ENCODE measurements at places on chromosomes 13 and 19.

- DNase-seq, result no peak
These were observed 114.0 kb downstream of the UQCRFS1 start for GRCh38 chr19:29098863-29099481.

- DNase-seq, result no peak
These were observed 5.7 kb upstream of the ZC3H13 start for GRCh38 chr13:46058268-46058667.

DNA sequence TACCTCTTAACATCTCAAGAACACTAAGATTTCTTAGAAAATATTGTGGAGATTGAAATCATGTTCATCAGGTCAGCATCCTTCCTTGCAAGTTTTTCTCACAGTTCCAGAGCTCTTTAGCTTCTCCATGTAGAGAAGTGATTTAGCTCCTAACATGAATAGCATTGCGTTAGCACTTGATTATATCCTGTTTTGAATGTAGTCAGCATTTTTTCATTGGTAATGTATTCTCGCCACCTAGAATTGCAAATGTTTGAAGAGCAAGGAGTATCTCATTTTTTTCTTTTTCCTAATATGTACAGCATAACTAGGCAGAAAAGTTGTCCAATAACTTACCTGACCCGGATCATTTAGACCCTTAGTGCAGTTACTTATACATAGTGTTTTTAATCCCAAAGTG, 6.6 kb downstream of the ZNF470 start:
- DNase-seq, result no peak

- DNase-seq, result no peak
These were observed 62.0 kb downstream of the TEX29 start for GRCh38 chr13:111382411-111382810.

- DNase-seq, result no peak
These were observed 481 bp downstream of the FGF22 start for GRCh38 chr19:640161-640558.

DNA sequence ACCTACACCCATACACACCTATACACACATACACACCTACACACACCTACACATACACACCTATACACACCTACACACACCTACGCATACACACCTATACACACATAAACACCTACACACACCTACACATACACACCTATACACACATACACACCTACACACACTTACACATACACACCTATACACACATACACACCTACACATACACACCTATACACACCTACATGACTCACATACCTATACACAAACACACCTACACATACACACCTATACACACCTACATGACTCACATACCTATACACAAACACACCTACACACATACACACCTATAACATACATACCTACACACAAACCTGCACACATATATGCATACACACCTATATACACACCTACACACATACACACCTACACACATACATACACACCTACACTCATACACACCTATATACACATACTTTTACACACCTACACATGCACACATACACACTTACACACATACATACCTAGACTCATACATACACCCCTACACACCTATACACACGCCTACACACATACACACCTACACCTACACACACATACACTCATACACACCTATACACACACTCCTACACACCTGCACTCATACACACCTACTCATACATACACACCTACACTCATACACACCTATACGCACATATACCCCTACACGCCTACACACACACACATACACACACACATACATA, 286.7 kb upstream of the MAB21L1 start:
- no peak for DNase-seq

DNA sequence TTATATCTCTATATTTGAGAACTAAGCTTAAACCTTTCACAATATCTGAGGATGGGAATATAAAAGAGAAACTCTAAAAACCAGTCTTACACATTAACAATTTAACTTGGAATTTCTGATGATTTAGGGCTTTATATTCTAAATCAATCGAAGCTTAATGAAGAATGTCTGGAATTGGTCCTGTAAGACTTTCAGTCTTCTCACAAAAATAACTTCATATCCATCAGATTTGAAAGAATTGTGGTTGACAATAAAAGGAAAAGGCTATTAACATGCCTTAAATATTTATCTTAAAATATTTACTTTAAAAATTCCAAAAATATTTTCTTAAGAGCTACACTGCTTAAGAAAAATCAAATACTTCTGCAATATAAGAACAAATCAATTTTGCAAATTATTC, 27.3 kb downstream of the MYCBP2 start:
- DNase-seq, result no peak

DNA sequence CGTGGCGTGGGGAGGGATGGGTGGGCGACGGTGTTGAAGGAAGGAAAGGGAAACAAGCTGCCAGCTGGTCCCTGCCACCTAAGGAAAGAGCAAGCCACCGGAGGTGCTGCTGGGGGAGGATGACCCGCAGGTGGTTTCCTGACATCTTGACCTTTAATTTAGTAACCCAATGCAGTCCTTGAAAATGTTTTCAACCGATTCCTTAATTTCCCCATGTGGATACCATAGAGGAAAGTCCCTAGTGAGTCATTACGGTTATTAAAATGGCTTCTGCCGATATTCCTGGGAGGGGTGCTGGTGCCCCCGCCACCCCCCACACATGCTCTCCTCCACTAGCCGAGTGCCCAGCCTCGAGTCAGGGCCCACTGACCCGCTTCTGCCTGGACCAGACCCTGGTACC, 6.3 kb upstream of the ANKRD10 start:
- DNase-seq, result no peak

DNA sequence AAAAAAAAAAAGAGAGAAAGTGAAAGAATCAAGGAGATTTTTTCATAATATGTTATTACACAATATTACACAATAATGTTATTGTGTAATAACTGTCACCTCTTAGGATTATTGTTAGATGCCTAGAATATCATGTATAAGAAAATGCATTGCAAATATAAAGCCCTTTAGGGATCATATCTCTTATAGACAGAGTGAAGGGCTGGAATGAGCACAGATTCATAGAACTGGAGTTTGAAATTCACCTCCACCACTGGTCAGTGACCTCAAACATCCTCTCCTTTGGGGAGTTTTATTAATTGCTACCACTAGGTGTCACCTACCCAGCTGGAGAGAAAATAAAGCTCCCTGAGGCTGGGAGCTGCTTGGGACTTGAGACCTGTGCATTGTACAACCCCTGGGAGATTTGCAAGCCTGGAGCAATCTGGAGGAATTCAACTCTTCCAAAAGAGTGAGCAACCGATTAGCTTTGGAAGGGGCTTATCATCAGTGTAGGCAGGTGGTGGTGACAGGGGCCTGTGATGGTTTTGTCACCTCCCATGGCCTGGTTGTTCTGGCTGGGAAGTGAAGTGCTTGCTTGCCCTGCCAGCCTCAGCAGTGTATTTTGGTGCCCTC, 30.3 kb upstream of the FRY start:
- DNase-seq, result peak; percentile 19

DNA sequence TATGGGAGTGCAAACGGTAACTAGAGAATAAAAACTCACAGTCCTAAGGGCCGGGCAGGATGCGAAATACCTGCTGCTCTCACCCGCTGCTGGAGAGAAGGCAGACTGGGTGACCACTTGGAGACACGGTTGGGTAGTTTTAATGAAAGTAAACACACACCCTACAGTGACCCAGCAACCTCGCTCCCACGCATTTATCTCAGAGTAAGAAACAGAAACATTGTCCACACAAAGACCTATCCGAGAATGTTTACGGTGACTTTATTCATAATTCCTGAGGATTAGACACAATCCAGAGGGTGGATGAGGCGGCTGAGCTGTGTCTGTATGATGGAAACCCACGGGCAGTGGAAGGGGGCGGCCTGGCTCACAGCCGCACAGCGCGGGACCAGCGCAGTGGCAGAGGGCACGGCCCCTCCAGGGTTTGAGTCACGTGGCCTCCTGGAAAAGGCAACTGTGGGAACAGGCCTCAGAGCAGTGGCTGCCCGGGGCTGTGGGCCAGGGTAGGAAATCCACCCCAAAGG, 73.5 kb upstream of the C13orf46 start:
- DNase-seq, result no peak

- no peak for DNase-seq
These were observed 10.4 kb upstream of the LYPD5 start for GRCh38 chr19:43812688-43813087.

DNA sequence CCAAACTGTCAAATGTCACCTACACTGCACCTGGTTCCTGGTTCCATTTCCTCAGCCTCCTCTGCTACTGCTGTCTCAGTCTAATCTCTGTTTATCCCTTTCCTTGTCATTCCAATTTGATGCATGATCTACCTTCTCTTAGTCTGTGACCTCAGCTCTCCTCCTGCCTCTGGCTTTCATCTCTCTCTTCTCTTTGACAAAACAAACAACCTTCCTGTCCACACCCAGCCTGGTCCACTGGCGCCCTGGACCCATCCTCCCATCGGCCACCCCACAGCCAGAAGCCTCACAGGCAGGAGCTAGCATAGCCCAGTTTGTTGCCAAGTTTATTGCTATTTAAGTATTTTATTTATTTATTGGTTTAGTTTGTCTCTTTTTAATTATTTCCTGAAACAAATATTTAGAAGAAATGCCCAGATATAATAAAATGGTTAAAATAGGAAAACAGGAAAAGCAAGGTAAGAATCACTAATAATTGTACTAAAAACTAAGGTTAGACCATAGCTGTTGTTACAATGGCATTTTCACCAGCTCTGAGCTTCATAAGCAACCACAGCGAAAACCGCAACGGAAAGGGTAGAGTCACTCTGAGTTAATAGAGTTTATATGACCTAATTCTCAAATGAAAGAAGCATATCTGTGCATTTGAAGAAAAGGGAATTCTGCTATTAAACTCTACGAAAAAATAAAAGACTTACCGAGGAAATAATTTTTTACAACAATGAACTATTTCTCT, 68.6 kb downstream of the EFNB2 start:
- DNase-seq, result no peak

DNA sequence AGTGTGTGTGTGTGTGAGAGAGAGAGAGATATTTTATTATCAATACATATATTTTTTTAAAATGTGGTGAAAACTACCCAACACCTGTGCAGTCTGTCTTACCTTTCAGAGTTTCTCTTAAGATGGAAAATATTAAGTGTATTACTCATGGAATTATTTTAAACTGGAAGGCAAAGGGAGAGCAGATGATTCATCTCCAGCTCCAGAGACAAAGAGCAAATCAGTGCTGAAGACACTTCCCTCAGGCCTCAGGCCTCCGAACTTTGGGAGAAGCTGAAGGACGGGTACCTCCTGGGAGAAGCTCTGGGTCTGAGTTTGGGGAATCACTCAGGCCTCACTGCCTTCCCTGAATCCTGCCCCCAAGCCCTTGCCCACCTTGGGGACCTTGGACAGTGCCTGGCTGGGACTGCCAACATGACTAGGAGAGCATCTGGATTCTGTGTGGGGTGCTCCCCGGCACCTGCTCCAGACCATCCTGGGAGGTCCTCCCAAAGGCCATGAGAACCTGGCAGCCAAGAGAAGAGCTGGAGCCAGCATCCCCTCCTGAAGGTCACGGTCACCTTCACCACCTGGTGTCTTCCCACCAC, 170.4 kb upstream of the UBL3 start:
- no peak for DNase-seq

DNA sequence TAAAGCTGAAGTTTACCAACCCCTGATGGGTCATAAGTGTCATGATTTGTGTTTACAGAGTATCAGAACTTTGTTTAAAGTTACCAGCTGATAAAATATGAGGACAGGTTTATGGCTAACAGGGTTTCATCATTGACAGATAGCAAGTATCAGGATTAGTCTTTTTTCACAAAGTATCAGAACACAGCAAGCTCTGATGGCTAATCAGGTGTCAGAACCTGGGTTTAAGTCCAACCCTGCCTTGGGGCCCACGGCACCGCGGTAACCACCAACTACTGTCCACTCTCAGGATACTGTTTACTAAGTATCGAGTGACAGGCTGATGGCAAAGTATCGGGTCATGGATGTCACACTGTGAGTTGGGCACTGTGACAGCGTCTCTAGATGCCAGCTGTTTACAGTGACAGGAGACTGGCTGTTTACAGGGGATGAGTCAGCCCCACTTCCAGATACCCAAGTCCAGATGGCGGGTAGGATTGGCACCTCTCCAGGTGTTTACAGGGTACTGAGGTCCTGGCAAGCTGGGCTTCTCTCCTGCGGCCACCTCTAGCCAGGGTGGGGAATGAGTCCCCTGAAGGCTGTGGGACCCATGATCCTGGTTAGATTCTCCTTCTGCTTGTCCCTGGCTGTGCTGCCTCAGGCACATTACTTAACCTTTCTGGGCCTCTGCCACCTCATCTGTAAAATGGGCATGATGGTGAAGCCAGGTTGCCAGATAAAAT, 21.8 kb downstream of the ARRDC2 start:
- DNase-seq, result no peak

DNA sequence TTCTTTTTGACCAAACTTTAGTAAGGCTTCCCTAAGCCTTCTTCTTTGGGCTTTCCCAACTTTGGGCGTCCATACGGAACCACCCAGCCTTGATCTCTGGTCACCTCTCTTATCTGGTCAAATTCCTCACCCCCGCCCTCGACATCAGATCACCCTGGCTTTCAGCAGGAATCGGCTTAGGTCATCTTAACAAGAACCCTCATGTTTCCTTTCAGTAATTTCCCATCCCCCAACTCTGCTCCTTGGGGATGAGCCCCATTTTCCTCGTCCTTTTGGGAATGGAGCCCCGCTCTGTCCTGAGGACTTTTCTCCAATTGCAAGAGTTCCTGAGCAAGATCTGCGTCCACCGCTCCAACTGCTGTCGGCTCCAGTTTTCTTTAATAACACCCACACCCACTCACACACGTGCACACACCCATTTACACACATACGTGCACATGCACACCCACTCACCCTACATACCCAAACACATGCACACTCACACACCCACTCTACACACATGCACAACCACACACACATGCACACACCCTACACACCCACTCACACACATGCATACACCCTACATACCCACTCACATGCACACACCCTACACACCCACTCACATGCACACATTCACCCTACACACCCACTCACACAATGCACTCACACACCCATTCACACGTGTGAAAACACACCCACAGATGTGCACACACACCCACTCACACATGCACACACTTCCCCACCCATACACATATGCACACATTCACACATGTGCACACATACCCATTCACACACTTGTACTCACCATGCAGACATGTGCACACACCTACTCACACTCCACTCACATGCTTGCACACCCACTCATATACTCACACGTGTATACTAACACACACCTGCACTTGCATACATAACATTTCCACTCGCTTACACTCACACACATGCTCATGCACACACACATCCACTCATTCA, 87.0 kb upstream of the TM9SF2 start:
- no peak for DNase-seq

- DNase-seq, result no peak
These were observed 15.4 kb upstream of the FAM216B start for GRCh38 chr13:42766016-42766415.

GRCh38 chr19:4086411-4086867, 19.7 kb upstream of the ZBTB7A start:
- no peak for DNase-seq

- no peak for DNase-seq
These were observed 376.4 kb downstream of the GPC6 start for GRCh38 chr13:93603043-93603442.

- no peak for DNase-seq
These were observed 173.9 kb upstream of the UBL3 start for GRCh38 chr13:30024125-30024865.
